GDM1 (cell line): ENCODE measurements at places on chromosomes 2 and 18.

- no peak for DNase-seq
Measured at GRCh38 chr2:205802065-205802464, 119.8 kb downstream of the NRP2 start.

- no peak for DNase-seq
Measured at GRCh38 chr2:212146416-212146815, 392.2 kb downstream of the ERBB4 start.

DNA sequence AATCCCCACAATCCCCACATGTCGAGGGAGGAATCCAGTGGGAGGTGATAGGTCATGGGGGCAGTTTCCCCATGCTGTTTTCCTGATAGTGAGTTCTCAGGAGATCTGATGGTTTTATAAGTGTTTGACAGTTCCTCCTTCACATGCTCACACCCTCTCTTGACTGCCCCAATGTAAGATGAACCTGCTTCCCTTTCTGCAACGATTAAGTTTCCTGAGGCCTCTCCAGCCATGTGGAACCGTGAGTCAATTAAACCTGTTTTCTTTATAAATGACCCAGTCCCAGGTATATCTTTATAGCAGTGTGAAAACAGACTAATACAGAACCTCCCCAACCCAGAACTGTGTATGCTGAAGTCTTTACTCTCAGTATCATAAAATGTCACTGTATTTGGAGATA lies 289.5 kb upstream of the MMADHC start:
- DNase-seq: no peak

GRCh38 chr2:135144343-135144742 lies 92.3 kb downstream of the RAB3GAP1 start:
- DNase-seq: no peak
